ENCODE measurements at places on chromosomes 11 and 22.

DNA sequence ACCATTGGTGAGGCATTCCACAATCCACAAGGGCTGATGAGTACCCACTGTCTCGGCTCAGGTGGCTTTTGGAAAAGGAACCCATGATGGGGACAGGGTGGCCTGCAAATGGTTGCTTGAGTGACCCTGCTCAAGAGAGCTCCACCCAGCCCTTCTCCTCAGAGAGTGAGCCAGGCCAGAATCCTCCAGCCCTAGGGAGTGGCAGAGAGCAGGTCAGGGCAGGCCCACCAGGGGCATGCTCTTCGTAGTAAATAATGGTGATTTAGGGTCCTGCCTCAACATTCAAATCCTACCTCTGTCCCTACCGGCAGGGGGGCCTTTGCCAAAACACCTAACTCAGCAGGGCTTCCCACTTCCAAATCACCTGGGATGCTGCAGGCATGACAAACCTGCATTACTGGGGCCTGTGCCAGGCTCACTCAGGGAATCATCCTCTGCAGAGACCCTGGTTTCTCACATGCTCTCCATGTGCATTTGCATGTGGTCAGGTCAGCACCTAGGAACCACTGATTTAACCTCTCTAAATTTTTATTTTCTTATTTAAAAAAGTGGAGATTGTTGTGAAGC is 17.3 kb upstream of the TP53I11 start:
- no peak for DNase-seq

DNA sequence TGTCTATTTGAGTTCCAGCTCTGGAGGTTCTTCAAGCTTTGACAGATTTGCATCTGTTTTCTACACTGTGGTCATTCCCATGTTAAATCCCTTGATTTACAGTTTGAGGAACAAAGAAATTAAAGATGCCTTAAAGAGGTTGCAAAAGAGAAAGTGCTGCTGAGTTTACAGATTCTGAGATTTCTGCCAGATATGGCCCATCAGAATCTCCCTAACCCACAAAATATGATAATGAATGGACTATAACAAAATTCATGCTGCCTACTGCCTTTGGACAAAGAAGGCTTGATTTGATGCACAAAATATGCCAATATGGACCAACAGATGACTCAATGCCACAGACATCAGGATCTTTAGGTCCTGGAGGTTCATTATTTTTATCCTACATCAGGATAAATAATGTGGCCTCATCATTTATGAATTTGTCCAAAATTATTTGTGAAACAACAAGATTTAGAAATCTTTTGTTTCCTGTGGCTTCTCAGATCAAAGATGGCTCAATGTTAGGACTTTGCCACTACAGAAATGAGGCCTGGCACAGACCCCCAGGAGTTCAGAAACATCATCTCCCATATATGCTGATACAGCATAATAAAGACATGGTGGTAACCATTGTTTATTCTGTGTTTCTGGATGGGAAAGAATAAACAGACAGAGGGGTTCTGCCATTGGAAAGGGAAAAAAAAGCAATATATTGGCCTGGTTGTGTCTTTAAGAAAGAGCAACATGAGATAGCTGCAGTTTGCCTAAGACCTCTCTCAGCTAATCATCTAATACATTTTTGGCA is 6.7 kb downstream of the OR5AN1 start:
- DNase-seq, result no peak

GRCh38 chr11:14677146-14677545 is 33.5 kb downstream of the PDE3B start:
- DNase-seq, result no peak

GRCh38 chr22:29503811-29504372 is 23.9 kb downstream of the NEFH start:
- DNase-seq, result no peak

GRCh38 chr11:748007-748359 is 719 bp downstream of the TALDO1 start:
- no peak for DNase-seq

DNA sequence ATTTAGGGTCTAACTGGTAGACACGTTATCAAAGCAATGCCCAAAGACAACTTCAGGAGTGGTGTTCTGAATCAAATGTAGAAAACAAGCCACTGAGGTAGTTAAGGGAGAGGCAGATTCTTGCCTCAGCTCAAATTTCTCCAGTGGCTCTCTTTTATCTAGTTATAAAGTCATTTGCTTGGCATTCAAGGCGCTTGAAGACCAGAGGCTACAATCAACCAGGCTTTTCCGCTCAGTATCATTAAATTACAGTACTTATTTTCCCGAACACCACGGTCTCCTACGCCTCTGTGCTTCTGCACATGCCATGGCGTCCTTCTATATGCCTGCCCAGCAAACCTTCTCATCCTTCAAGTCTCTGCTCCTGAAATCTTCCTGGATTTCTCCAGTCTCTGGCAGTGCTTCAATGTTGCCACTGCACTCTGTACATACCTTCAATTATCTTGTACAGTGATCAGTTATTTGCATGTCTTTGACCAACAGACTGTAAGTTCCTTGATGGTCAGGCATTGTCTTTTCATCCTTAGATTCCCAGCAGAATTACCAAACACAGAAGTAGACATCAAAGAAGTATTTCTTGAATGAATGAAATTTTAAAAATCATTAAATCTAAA is 1.4 kb downstream of the POGLUT3 start:
- DNase-seq, result no peak
